ENCODE measurements at places on chromosomes 2 and 18.

- no peak for DNase-seq
Measured at GRCh38 chr2:148048475-148049221, 27.8 kb downstream of the MBD5 start.

DNA sequence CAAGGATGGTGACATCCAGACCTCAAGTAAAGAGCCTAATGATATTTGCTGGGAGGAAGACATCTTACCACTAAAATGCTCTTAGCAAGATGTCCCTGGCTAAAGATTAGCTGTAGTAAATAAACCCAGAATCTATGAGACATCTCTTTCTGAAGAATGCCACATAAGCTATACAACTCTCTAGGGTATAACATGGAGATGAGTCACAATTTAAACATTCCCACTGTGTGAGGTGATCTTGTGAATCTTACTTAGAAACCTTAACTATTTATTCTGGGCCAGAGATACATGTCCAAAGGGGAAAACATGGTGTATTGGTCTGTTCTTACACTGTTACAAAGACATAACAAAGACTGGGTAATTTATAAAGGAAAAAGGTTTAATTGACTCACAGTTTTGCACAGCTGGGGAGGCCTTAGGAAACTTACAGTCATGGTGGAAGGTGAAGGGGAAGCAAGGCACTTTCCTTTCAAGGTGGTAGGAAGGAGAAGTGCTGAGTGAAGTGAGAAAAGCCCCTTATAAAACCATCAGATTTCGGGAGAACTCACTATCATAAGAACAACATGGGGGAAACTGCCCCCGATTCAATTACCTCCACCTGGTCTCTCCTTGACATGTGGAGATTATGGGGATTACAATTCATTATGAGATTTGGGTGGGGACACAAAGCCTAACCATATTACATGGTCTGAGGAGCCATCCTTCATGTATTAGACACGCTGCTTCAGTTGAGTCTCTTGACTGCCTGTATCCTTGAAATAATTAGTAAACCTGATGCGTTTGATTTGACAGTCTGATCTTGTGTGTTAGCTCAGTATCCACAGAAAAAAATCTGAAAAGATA, 17.1 kb downstream of the KRCC1 start:
- peak; percentile 95 for DNase-seq

GRCh38 chr2:189641590-189641989, 19.7 kb upstream of the ASNSD1 start:
- DNase-seq, result no peak

GRCh38 chr2:42371611-42372473, 10.8 kb upstream of the COX7A2L start:
- DNase-seq, result no peak

- DNase-seq, result peak; percentile 63
Measured at GRCh38 chr18:21897811-21898210, 157.2 kb downstream of the MIB1 start.

GRCh38 chr2:222884805-222885424, 24.1 kb downstream of the ACSL3 start:
- DNase-seq, result no peak

DNA sequence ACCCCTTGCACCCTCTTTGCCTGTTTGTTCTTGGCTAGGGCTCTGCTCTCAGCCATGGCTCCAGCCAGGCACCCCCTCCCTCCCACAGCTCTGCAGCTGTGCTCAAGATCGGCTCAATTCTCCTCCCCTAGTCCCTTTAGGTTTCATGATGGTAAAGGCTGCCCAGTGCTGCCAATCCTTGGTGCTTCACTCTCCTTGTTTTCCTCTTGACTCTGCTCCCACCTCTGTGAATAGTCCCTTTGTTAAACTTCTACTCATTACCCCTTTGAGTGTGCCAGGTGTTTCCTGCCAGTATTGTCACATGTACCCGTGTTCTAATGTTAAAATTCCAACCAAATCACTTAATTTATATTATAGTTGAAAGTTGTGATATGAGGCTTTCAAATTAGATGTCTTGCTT, 101.0 kb upstream of the CERS6 start:
- DNase-seq, result no peak

- no peak for DNase-seq
Measured at GRCh38 chr2:240644171-240644651, 18.9 kb downstream of the GPR35 start.

DNA sequence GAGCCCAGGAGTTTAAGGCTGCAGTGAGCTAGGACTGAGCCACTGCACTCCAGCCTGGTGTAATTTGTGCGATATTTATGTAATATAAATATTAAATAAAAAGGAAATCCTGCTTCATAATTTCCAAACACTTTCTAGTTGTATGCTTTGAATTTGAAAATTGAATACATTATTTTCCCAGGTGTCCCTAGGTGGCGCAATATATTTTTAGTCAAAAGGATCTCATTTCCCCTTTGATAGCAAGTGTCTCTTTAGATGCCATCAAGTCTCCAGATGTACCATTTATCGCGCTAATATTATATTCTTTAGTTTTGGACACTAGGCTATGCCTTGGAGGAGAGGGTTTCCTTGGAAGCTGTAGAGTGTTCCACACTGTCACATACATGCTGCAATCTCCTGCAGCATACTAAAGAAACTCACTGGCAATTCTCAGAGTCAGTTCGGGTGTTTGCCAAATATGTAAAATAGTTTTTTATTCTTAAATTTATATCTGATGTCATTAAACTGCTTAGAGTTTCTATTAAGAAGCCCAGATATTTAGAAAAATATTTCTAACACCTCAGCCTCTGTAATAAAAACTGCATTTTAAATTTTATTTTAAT, 5.6 kb upstream of the WDR7 start:
- no peak for DNase-seq

GRCh38 chr18:60044290-60045006, 144.7 kb downstream of the PMAIP1 start:
- no peak for DNase-seq

DNA sequence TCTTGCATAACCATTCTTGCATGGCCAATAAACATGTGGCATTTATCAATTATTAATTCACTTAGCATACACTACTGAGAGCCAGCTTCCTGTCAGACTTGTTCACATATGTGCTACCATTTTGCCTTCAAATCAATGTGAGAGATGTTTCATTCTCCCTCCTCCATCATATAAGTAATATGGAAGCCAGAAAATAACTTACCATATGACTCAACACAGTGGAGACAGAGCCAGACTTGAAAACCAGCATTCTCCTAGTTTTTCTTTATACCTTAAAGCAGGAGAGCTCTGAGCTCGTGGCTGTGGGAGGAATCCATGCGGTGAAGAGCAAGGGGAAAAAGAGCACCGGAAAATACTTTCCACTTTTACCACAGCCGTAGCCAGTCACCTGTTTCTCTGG, 215.0 kb upstream of the LRATD1 start:
- no peak for DNase-seq

GRCh38 chr18:6269660-6270332, 144.9 kb downstream of the L3MBTL4 start:
- no peak for DNase-seq

DNA sequence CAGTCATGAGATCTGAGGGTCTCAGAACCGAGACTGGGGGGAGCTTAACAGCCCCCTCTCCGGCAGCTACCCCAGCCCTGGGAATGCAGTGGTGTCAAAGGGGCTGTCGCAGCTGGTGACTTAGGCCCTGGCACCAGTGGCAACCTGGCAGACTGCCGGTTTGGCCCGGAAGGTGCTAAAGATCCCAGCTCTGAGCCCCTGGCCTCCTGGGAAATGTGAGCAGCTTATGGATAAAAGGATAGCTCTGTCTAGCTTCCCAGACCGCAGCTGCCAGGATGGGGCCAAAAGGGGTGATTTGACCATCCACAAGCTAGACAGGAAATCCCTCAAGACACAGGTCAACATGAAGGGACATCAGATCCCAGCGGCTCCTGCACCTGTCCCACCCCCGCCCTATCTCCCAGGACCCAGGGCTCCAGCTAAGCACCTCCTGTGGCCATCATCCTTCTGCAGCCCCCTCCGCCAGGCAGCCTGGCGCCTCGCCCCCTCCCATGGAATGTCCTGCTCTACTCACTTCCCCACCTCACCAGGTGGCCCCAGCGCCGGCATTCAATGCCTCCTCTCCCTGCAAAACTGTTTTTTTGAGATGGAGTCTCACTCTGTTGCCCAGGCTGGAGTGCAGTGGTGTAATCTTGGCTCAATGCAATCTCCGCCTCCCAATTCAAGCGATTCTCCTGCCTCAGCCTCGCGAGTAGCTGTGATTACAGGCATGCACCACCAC, 33.2 kb upstream of the EFHD1 start:
- DNase-seq, result no peak

DNA sequence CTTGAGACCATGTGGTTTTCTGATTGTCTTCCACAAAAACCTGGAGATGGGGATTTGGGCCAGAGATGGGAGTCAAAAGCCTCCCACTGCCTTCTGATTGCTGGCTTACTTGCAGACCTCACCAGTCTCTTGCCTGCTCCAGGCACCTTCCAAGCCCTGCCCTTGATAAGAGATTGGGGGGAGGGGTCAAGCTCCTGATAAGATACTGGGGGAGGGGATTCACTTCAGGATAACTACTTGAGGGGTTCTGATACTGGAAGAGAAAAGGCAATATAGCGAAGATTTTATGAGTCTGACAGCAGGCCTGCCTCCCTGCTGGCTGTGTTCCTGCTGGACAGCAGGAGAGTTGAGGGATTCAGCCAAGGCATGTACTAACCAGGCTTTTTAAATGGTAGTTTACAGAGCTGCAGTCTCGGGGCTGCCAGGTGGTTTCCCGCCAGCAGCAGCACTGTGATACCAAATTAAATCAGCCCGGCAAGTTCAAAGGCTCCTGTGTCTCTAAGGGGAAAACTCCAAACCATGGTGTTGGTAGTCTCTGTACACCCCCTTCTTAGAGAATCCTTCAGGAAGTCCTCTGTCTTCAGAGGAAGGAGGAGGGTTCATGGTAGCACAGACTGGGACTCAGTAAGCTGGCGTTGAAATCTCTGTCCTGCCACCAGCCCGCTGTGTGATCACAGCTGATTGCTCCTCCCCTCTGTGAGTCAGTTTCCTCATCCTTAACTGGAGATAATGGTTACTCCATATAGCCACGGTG, 58.3 kb downstream of the FBXO36 start:
- peak; percentile 71 for DNase-seq

GRCh38 chr2:237101118-237101979, 15.7 kb downstream of the COPS8 start:
- no peak for DNase-seq

- no peak for DNase-seq
Measured at GRCh38 chr2:191686066-191686465, 8.1 kb downstream of the NABP1 start.

GRCh38 chr2:85648619-85649018, 19.4 kb downstream of the SFTPB start:
- DNase-seq, result peak; percentile 63

- no peak for DNase-seq
Measured at GRCh38 chr2:166246901-166247300, 119.1 kb upstream of the SCN1A start.

GRCh38 chr18:77346208-77346810, 96.7 kb downstream of the GALR1 start:
- DNase-seq, result no peak

DNA sequence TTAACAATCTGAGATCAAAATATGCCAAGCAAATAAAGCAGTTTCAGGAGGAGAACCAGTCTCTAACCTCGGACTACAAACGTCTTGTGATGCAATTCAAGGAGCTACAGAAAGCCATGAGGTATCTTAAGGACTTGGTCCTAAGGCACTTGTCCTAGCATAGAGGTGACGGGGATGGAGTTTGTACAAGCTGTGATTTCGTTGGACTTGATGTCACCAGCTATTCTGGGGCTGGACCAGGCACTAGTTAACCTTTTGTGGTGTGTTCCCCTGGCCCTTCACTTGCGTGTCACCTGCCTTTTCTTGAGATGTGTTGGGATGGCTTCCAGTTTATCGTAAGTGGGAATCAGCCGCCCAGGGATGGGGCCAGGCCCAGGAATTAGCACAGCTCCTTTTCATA, 33.7 kb downstream of the OTOF start:
- DNase-seq, result no peak

GRCh38 chr2:218755567-218756404, 26.2 kb upstream of the CYP27A1 start:
- no peak for DNase-seq

- no peak for DNase-seq
Measured at GRCh38 chr2:211070547-211070946, 514.1 kb downstream of the CPS1 start.

DNA sequence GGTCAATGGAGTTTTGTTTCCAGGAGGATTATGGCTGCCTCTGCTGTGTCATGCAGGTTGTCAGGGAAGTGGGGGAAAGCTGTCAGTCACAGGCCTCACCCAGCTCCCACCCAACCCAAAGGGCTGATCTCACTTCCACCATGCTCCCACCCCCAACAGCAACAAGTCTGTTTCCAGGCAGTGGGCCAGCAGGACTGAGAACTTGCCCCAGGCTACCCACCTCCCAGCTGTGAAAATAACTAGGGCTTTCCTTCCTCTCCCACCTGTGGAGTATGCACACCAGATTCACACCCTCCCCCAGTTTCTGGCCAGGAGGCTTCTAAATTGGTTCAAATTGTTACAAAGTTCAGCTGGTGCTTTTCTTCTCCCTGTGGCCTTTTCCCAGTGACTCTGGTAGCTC, 95.6 kb upstream of the ACVR1 start:
- DNase-seq, result no peak

GRCh38 chr18:27861539-27861938, 315.4 kb downstream of the CDH2 start:
- no peak for DNase-seq

DNA sequence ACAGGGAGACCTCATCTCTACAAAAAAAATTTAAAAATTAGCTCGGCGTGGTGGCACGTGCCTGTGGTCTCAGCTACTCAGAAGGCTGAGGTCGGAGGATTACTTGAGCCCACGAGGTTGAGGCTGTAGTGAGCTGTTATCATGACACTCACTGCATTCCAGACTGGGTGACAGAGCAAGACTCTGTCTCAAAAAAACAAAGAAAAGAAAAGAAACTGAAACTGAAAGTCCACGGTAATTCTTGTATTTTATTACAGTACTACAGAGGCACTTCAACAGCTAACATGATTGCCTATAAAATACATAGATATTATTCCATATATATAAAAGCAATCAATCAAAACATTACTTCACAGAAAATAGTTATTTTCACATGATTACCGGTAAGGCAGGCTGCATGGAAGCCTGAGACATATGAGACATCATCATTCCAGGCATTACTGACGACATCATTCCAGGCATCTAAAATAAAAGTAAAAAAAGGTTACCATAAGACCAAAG, 23.1 kb downstream of the PRPF40A start:
- peak; percentile 85 for DNase-seq

DNA sequence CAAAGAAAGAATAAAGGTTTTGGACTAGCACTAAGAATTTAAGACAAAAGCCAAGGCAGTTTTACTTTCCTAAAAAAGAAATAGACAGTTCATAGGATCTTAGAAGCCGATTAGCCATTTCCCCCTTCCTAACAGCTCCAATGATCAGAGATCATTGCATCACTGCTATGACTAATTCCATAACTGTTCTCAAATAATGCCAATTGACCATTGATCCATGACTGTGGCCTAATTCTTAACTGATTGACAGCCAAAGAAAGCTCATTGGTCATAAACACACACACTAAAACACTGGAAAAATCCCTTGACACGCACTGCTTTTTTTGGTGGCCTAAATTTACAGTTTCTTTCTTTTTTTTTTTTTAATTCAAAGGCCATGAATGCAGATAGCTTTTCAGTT, 345.0 kb upstream of the ACVR2A start:
- no peak for DNase-seq

All from mesenchymal stem cell (in vitro differentiated cells and primary cell).